Naive thymus-derived CD4-positive, alpha-beta T cell (primary cell): ENCODE measurements at places on chromosomes 5 and 9. TPM values are rescaled to one million over a fixed set of nuclear protein-coding genes. Genes with fewer than 3 reads are reported as not detected.

The IFNA2 gene
- total RNA-seq = not detected in 2 replicates

The PTPRD gene
- not detected for total RNA-seq

DNA sequence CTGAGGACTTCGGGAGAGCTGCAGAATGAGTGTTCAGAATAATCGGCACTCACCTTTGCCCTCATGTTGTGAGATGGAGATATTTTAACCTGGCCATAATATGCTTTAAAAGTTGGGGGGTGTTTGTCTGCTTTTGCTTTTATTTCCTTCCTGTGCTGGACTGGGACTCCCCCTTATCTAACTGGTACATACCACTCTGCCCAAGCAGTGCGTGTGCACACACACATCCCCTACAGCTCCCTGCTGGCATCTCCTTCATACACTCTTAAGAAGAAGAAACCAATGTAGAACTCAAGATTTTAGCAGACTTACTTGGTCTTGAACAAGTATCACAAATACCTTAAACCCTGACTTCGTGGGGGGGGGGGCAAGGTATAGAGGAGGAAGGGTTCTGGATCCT, 146.2 kb upstream of the DMRT1 start:
- no peaks in the 10 kb centered on the region for H3K36me3 ChIP-seq
- no peaks in the 10 kb centered on the region for H3K27me3 ChIP-seq
- H3K27ac ChIP-seq = no peak overlapping the region
- H3K4me1 ChIP-seq = no peaks in the 10 kb centered on the region
- no peak overlapping the region for H3K4me3 ChIP-seq

GRCh38 chr5:79069488-79070349, at the start of the genes BHMT2 and DMGDH:
BHMT2 (plus strand) TSS chr5:79069767; CDS start chr5:79069783, 16 bp downstream.
DMGDH (minus strand) TSS chr5:79069674; CDS start chr5:79069620, 54 bp downstream.
- no peak within 1 kb of the TSS for H3K27ac ChIP-seq
- no peaks in the 10 kb centered on the region for H3K36me3 ChIP-seq
- no peak within 1 kb of the TSS for H3K4me3 ChIP-seq
- H3K4me1 ChIP-seq = no peaks in the 10 kb centered on the region
- no peaks in the 10 kb centered on the region for H3K27me3 ChIP-seq

The ORM2 gene
- not detected for total RNA-seq

DNA sequence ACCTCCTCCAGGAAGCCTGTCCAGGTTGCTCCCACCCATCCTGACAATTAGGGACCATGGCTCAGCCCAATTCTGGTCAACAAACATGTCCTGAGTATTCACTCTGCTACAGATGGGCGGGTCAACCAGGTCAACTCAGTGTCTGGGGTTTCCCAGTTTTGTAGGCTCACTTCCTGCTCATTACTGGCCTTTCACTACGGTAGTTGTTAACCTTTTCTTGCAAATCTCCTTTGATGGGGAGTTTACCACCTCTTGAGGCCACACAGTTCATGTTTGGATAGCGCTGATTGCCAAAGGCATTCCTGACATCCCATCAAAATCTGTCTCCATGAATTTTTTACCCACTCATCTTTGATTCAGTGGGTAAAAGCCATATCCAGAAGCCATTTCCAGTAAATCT, 13.8 kb downstream of the TMEM8B start:
- DNase-seq = no peak
- no peaks in the 10 kb centered on the region for H3K4me1 ChIP-seq
- H3K27me3 ChIP-seq = no peaks in the 10 kb centered on the region
- no peaks in the 10 kb centered on the region for H3K36me3 ChIP-seq
- no peak overlapping the region for H3K27ac ChIP-seq

DNA sequence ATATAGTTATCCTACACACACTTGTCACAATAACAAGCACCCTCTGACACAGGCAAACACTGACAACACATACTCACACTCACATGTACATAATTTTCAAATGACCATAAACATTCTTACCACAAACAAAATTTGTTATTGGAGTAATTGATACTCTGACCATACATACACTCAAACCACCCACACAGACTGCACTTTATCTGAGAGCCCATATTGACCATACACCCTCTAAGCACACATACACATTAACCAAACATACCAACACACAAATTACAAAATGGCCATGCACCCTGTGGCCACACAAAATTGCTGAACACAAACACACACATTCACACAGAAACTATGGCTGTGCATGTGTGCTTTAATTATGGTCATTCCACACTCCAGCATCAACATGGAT, 79.1 kb upstream of the FAM120A start:
- H3K4me1 ChIP-seq = no peaks in the 10 kb centered on the region
- no peak overlapping the region for H3K27ac ChIP-seq
- H3K36me3 ChIP-seq = no peaks in the 10 kb centered on the region
- H3K4me3 ChIP-seq = no peak overlapping the region
- H3K27me3 ChIP-seq = no peaks in the 10 kb centered on the region
- no peak for DNase-seq

GRCh38 chr5:115168829-115169486, 750 bp downstream of the TRIM36 start:
- peaks cover 11% of the 10 kb centered on the region for H3K4me1 ChIP-seq
- H3K27ac ChIP-seq = no peak overlapping the region
- no peak for DNase-seq
- H3K36me3 ChIP-seq = no peaks in the 10 kb centered on the region
- peak overlapping the region; percentile 70 for H3K4me3 ChIP-seq

DNA sequence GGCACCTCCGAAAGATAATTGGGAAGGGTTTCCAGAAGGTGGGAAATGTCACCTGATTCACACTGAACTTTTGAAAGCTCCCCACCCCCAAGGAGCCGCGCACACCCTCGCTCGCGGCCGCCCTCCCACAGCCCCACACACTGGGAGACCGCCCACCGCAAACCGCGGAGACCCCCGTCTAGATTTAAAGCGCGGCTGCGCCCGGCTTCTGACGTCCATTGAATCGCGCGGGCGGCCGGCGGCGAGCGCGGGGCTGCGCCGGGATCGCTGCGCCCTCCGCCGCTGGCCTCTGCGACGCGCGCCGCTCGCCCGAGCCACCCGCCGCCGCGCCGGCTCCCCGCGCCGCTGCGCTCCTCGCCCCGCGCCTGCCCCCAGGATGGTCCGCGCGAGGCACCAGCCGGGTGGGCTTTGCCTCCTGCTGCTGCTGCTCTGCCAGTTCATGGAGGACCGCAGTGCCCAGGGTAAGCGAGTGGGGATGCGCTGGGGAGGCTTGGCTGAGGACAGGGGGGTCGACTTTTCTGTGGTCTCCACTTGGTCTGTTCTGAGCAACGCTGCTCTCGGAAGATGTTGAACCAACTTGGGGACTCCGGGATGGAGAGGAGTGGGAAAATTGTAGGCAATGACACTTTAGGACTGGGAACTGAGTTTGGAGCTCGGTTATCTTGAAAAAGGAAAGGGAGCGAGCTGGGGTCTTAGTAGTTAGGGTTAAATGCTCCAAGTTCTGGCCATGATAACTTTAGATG, at the start of gene FST:
FST (plus strand) TSS at position 214 of the 743 bp plus-strand sequence; CDS start at position 377, 163 bp downstream.
- H3K27me3 ChIP-seq = peaks cover 13% of the 10 kb centered on the region
- no peaks in the 10 kb centered on the region for H3K36me3 ChIP-seq

DNA sequence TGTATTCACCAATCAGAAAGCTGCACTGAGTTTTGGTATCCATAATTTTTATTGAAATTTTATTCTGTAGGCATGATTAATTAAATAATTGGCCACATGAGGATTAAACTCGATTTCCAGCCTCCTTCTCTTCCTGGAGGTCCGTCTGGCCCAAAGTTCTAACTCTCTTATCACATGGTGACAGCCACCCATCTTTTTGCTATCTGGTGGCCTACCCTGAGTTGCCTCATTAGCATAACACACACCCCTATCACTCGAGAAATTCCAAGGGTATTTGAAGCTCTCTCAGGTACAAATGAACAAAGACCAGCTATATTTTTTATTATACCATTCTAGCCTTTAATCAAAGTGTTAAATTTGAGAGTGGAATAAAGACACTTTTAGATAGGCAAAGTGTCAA, 57.7 kb downstream of the APC start:
- no peak for DNase-seq
- no peaks in the 10 kb centered on the region for H3K27me3 ChIP-seq
- no peak overlapping the region for H3K4me3 ChIP-seq

DNA sequence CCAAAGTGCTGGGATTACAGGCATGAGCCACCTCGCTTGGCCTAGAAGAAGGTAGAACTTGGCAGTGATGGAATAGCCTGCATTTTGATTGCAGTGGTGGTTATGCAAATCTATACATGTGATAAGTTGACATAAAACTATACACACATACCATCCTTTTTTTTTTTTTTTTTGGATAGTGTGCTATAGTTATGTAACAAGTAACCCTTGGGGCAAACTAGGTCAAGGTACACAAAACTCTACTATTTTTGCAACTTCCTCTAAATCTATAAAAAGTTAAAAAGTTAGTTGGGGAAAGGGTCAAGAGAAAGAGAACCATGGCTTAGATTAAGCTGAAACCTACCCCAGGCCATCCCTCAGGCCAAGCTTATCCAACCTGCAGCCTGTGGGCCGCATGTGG, 11.1 kb downstream of the TRIM14 start:
- H3K4me1 ChIP-seq = peaks cover 70% of the 10 kb centered on the region
- H3K27ac ChIP-seq = peak overlapping the region; percentile 77
- H3K4me3 ChIP-seq = peak overlapping the region; percentile 10
- DNase-seq = no peak

The MLANA gene
- total RNA-seq = not detected

The C5orf58 gene
- total RNA-seq = not detected

DNA sequence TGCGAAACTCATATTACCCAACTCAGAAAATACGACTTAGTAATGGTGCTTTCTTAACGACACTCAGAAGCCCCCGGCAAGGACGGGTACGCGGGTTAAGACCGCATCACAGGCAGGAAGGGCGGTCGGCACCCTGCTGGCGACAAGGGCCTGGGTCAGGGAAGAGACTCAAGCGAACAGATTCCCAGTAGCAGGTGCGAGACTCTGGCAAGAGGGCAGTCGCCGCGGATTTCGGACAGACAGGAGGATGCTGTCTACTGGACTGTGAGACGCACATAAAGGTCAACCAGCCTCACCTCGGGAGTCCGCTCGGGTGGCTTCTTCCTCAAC, 398 bp downstream of the RAPGEF6 start:
- no peak for DNase-seq
- no peaks in the 10 kb centered on the region for H3K36me3 ChIP-seq
- peak overlapping the region; percentile 95 for H3K4me3 ChIP-seq
- peak overlapping the region; percentile 98 for H3K27ac ChIP-seq
- no peaks in the 10 kb centered on the region for H3K27me3 ChIP-seq
- H3K4me1 ChIP-seq = peaks cover 43% of the 10 kb centered on the region

The CENPK gene
- 8.9 TPM for total RNA-seq

GRCh38 chr9:84123648-84124406, 143.2 kb downstream of the RMI1 start:
- H3K4me3 ChIP-seq = no peak overlapping the region
- no peak overlapping the region for H3K27ac ChIP-seq
- no peak for DNase-seq
- no peaks in the 10 kb centered on the region for H3K36me3 ChIP-seq
- H3K4me1 ChIP-seq = no peaks in the 10 kb centered on the region

The SLC36A3 gene
- total RNA-seq = not detected

DNA sequence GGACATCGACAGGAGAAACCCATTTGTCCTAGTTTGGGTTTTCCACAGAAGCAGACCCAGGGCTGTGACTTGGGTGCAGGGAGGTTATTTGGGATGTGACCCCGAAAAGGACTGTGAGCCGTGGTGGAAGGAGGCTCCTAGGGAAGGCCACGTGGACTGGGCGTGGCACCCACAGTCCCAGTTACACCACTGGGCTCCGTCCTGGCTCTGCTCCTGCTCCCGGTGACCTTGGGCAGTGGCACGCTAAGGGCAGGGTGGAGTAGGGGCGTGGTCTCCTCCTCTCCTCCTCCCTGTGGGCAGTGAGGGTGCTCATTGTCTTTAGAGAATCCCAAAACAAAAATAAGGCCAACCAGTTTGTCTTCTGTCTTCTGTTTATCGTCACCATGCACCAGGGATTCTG, 190.1 kb downstream of the GADD45G start:
- H3K4me1 ChIP-seq = no peaks in the 10 kb centered on the region
- no peak overlapping the region for H3K27ac ChIP-seq
- no peaks in the 10 kb centered on the region for H3K27me3 ChIP-seq
- no peak for DNase-seq
- no peak overlapping the region for H3K4me3 ChIP-seq
- no peaks in the 10 kb centered on the region for H3K36me3 ChIP-seq

The DOK3 gene
- 4.0 TPM for total RNA-seq

DNA sequence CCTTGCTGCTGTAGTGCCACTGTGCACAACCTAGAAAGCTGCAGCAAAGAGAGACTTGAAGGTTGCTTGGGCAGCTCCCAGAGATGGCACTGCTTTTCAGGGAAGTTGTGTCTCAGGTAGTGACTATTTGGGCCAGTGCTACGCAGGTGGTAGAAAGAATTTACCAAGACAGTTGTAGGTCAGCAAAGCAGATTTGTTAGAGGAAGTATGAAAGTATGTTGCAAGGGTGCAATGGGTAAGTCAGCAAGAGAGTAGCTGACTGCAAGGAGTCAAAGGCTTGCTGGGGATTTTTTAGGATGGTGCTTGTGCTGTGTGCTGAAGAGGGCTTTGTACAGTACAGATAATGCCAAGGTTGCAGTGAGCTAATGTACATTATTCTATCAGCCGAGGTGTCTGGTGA, 33.5 kb upstream of the SPARC start:
- no peak for DNase-seq
- H3K36me3 ChIP-seq = no peaks in the 10 kb centered on the region
- H3K4me3 ChIP-seq = no peak overlapping the region
- H3K4me1 ChIP-seq = no peaks in the 10 kb centered on the region
- H3K27ac ChIP-seq = no peak overlapping the region

The FOXD4 gene
- total RNA-seq = 0.38 TPM

DNA sequence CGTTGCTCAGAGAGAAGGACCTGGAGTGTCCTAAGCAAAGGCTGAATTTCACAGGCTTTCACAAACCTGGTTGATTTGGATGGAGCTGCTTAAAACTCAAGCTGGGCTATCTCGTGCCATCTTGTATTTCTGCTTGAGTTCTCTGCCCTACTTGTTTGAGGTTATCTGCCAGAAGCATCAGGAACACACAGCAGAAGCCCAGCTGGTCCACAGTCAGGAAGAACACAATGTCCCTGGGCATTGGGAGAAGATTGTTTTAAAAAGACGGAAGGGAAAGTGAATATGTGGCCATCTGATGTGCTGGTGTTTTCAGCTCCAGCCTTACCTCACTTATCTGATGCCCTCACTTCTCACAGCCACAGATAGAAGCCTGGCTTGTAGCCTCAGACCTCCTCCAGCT, 32.9 kb upstream of the SLC36A1 start:
- no peak for DNase-seq
- H3K36me3 ChIP-seq = no peaks in the 10 kb centered on the region

DNA sequence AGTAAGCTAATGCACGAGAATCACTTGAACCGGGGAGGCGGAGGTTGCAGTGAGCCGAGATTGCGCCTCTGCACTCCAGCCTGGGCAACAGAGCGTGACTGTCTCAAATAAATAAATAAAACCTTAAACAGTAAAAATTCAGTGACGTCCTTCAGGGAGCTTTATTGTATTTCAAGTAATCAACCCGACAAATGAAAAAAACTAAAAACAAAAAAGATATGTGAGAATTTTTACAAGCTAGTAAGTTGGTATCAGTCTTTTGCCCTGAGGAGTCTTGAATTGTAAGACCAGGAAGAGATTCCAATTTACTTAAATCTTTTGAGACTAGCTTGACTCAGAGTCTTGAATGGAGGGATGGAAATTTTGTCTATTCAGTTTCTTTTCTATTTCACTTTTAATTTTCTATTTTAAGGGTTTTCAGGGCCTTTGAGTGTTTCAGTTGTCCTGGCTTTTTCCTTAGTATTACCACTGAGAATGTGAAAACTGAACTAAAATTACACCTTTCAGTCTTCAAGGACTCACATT, 126.0 kb upstream of the DHFR start:
- H3K4me1 ChIP-seq = no peaks in the 10 kb centered on the region
- no peaks in the 10 kb centered on the region for H3K36me3 ChIP-seq
- no peak overlapping the region for H3K27ac ChIP-seq
- H3K4me3 ChIP-seq = no peak overlapping the region
